ENCODE measurements at places on chromosomes 2 and 18. TPM values are rescaled to one million over a fixed set of nuclear protein-coding genes. Genes with fewer than 3 reads are reported as not detected.
A peak's percentile ranks its signal among the peaks of the same experiment; 100 is the strongest.

- DNase-seq: no peak
These were observed 234.0 kb downstream of the EPHA4 start for GRCh38 chr2:221337957-221338685.

The NDUFS1 gene
- total RNA-seq: 33.9 TPM

- peak; percentile 70 for DNase-seq
These were observed 95.1 kb downstream of the ZFP36L2 start for GRCh38 chr2:43131051-43131889.

The FBXO36 gene
- 1.0 TPM for total RNA-seq

- DNase-seq: no peak
These were observed 116.1 kb upstream of the RAB12 start for GRCh38 chr18:8493141-8493540.

DNA sequence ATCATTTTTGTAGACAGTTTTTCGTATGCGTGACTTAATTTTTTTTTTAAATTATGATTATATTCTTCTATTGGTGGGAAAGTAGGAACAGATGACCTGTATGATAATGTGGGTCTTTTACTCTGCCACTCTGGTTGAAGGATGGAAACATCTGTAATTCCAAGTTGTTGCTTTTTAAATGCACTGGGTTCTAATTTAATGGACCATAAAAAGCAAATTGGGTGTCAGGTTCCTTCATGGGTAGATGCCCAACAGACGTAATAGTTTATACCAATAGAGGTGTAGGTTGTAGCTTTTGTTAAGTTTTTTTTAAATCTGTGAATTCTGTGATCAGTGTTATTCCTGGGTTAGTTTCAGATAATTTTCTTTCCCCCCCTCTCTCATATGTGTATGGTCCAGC is 117.6 kb downstream of the MAP4K4 start:
- DNase-seq: no peak

DNA sequence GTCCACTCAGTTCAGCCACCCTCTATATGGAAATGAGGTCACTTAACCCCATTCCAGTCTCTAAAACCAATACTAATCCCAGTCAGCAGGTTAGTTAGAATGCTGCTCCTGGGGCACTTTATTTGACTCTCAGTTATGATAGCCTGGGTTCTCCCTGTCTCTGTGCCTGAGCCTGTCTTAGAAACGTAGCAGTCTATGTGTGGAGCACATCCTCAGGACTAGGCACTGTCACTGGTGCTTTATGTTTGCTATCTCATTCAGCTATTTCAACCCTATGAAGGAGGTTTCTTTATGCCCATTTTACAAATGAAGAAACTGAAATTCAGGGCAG is 152.5 kb upstream of the PKDCC start:
- DNase-seq: no peak

DNA sequence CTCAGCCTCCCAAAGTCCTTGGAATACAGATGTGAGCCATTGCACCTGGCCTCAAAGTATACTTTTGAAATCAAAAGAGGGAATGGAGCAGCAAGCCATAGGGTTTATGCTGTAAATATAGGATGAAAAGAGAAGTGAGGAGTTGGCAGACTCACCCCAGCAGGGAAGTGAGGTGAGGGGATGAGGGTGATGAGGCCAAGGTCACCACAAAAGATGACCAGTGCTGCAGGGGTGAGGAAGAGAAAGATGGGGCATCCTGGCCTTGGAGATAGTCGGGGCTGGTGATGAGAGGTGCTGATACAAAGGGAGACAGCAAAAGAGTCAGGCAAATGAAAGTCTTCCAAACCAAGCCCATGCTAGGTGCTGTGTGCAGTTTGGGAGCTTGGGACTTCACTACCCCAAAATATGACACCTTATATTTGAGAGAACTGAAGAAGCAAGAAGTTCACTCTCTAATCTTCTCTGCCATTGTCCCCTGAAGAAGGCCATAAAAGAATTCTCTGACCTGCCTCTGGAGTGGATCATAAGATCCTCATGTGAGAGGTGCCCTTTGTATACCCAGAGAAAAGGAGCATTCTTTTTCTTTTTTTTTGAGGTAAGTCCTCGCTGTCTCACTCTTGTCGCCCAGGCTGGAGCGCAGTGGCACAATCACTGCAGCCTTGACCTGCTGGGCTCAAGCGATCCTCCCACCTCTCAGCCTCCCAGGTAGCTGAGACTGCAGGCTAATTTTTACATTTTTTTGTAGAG is 31.0 kb downstream of the TGIF1 start:
- DNase-seq: no peak

- no peak for DNase-seq
These were observed 650 bp upstream of the AFG3L2 start for GRCh38 chr18:12377556-12378197.

- DNase-seq: peak; percentile 30
These were observed 632 bp downstream of the AFTPH start for GRCh38 chr2:64524604-64525316.

The ACTG2 gene
- total RNA-seq: 0.64 TPM

The LANCL1 gene
- 22.9 TPM for total RNA-seq

- no peak for DNase-seq
These were observed 23.7 kb downstream of the ATOH8 start for GRCh38 chr2:85777441-85777861.

- DNase-seq: no peak
These were observed 112.1 kb downstream of the EIPR1 start for GRCh38 chr2:3265471-3265870.

- DNase-seq: no peak
These were observed 103.5 kb downstream of the ARL4C start for GRCh38 chr2:234393354-234393753.

The LPIN2 gene
- total RNA-seq: 61.2 TPM

DNA sequence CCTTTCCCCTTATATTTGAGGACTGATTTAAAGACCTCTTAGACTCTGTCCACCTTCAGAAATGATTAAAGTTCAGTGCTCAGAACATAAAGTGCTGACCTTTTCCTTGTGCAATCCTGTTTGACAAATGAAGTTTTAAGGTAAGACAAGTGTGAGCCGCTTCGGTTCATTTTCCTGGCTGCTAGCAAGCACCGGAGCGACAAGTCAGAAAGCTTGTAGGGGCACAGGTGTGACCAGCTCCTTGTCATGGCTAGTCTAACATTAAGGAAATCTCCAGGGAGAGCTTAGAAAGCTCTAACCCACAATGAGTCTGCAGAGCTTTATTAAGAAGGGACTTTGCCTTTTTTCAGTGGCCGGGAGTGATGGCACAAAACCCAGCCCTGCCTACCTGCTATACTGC is 2.3 kb upstream of the NCKAP5 start:
- DNase-seq: no peak

DNA sequence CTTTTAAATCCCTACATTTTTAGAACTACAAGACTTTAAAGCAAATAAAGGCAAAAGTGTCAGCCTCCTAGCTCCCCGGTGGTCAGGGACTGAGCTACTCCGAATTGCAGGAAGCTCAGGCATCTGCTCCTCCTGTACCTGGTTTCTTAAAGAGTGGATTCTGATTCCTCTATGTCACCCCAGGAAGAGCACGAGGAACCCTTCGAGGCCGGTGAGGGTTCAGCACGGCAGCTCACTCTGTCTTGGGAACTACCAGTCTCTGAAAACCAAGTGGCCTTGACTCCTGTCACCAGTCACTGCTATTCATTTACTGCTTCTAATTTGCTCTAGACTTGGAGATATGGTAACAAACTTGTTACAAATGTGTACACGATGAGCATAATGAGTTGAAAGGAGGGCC is 2.3 kb downstream of the PER2 start:
- no peak for DNase-seq

GRCh38 chr18:28767727-28768211 is 590.8 kb upstream of the CDH2 start:
- no peak for DNase-seq

DNA sequence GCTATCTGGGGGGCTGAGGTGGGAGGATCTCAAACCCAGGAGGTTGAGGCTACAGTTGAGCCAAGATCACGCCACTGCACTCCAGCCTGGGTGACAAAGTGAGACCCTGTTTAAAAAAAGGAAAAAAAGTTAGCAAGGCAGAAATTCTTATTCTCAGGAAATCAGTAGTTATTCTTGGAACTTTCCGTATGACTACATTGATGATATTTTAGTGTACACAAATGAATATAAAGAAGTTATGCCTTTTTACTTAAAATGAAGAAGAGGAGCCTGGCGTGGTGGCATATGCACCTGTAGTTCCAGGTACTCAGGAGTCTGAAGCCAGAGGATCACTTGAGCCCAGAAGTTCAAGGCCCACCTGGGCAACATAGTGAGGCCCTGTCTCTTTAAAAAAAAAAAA is 7.4 kb downstream of the SPDYA start:
- DNase-seq: peak; percentile 22

DNA sequence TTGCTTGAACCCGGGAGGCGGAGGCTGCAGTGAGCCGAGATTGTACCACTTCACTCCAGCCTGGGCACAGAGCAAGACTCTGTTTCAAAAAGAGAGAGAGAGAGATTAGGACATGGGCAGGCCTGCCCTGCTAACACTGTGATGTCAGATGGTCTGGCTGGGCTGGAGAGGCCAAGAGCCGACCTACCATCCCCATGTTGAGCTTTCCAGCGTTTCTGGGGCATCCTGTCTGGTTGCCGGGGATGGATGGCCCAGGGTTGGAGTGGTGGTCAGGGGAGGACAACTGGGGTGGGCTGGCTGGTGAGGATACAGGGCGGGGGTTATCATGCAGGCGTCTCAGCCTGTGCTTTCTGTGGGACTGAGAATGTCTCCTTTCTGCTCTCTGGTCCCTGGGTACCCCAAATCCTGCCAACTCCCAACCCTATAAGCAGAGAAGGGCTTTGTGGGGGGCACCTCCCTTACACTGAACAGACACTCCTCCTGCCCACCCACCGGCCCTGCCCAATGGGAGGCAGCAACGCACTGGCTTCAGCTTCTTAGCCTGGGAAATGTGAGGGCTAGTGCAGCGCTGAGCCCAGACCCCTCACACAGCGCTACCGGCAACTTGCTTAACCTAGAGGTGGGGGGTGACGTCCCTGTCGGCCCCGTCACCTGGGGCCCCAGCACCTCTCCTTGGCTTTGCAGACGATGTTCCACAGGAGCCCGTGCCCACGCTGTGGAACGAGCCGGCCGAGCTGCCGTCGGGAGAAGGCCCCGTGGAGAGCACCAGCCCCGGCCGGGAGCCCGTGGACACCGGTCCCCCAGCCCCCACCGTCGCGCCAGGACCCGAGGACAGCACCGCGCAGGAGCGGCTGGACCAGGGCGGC is 5.4 kb downstream of the SNORC start:
- no peak for DNase-seq

GRCh38 chr2:227043981-227044380 is 120.0 kb downstream of the COL4A4 start:
- no peak for DNase-seq

DNA sequence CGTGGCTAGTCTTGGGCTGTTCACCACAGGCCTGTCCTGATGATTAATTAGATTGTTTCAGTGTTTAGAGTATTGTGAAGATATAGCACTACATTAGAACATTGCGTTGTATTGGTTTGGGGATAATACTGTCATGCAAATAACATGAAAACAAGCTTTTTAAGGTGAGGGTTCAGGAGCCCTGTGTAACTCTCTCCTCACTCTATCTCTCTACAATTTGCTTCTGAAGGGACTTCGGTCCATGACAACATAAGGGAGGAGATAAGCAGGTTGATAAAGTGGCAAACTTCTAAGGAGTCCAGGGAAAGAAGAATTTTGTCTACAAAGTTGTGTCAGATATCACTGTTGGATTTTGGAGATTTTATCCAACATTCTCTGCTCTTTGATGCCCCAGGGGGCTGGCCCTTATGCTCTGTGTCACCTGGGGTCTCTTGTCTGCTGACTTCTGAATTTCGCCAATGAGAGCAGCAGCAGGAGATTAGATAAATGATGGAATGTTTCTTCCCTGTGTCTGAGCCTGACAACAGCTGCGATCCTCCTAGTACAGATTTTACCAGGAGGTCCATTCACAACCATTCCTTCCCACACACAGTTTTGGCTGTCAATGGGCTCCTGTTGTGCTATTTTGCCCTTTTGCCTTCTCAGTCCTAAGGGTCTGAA is 3.3 kb downstream of the TNP1 start:
- no peak for DNase-seq

The NPHP1 gene
- not detected for total RNA-seq

GRCh38 chr2:205640716-205641115 is 41.6 kb upstream of the NRP2 start:
- DNase-seq: no peak

The CABLES1 gene
- total RNA-seq: 5.4 TPM

DNA sequence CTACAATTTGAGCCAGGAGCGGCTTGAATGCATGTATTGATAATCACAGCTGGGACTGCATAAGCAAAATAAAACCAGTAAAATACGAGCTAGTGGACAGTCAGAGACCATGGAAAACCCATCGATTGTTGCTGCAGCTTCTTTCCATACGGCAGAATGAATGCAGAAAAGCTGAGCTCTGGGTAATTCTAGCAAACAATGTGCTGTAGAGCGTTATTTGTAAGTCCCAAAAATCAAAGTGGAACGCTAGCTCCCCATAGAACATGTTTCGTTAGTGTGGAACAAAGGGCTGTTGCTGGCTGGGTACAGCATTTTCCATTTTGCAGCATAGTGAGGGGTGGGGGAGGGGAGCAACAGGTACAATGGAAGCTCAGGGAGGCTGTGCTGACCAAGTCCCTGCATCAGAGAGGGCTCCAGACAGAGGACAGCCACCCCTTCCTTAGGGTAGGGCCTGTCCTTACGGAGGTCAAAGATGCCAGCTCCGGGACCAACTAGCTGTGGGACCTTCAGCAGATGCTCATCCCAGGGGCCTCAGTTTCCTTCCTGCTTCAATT is 74.1 kb downstream of the BOD1L2 start:
- DNase-seq: no peak

The C1D gene
- 22.8 TPM for total RNA-seq

The SLC23A3 gene
- 1.3 TPM for total RNA-seq

The DNAJC5G gene
- not detected for total RNA-seq

DNA sequence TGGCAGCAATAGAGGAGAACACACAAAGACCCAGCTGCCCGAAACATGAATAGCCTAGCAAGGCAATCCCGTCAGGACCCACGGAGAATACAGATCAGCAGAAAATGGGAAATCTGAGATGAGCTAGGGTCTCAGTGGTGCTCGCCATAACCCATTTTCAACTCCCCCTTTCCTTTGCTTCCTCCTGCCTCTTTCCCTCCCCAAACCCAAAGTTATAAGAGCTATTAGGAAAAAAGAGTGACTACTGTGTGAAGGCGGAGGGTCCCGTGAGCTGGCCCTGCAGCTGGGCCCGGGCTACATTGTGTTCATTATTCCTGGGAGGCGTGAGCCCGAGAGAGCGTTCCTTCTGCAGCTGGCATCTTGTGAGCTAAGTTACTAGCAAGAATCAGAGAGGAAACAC is 118.4 kb downstream of the PID1 start:
- no peak for DNase-seq

The CCDC121 gene
- total RNA-seq: 0.79 TPM

The FAM237A gene
- total RNA-seq: not detected

The PARD6G gene
- 0.20 TPM for total RNA-seq
